Stimulated activated CD4-positive, alpha-beta T cell treated with anti-CD3 and anti-CD28 coated beads, Interleukin-12 subunit alpha, Interleukin-12 subunit beta, amount 100 ng/mL, for 24 hours (primary cell): ENCODE measurements at places on chromosomes 7 and 10.

DNA sequence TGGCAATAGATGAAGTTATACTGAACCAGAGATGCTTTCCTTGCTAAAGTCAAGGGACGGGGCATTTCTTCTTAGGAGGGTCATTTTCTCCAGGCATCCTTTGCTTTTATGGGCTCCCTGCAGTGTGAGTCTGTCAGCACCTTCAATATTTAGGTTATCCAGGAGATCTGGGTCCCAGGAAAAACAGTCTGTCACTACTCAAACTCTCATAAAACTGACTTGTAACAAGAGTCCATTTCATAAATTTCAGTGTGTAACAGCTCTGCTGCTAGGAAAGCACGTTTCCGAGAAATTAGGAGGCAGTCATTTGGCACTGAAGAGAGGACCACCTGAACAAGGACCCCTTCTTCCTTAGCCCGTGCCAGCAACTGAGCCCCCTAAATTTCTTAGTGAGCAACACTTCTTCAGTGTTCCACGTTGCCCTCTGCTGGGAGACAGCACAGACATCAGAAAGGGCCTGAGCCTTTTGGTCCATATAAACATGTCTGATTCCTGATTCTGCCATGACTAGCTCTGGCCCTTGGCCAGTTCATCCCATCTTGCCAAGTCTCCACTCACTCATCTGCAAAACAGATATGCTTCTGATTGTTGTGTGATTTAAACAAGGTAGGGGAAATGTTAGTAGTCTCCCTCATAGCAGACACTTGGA lies 7.2 kb downstream of the GCC1 start:
- no peak for DNase-seq

DNA sequence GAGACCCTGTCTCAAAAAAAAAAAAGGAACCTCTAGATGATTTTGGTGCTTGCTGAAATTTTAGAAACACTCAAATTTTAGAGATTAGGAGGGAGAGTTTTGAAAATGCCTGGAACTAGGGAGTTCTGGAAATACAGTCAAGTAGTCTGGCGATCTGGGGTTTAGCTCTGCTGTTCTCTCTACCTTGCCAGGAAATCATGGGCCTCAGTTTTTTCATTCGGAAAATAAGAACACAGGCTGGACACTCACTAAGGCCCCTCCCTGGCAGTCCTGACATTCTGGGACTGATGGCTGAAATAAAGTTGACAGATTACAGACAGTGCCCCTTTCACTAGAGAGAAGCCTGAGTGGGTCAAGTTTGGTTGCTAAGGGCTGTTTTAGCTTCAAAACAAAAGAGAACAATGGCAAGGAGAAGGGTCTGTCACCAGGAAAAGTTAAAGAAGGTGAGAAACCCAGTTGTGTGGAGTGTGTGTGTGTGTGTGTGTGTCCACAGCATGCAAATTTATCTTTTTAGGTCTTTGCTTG lies 25.0 kb upstream of the CALN1 start:
- DNase-seq, result no peak

DNA sequence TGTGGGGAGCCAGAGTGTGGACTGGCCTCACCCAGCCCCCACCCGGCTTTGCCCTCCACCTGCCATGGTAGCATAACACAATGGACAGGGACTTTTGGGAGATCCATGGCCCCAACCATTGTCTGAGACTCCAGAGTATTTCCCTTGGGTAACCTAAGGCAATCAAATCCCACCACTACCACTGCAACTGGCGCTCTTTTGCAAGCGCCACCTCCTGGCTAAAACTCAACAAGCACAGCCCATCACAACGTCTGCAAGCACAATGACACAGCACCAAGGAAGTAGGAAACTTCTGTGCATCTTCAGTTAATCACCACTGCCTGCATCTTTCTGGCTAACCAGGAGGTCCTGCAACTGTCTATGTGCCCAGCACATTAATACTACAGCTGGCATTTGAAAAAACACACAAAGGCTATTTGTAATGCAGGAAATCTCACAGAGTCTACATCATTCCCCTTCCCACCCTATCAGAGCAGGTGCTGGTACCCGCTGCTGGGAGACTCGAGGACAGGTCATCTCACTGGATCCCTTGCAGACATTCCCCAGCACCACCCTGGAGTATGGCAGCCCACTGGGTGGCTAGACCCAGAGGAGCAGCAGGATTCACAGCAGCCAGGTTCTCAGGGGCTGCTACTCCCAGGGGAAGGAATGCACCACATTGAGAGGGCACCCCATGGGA lies 27.7 kb downstream of the ANKRD26 start:
- DNase-seq, result no peak

DNA sequence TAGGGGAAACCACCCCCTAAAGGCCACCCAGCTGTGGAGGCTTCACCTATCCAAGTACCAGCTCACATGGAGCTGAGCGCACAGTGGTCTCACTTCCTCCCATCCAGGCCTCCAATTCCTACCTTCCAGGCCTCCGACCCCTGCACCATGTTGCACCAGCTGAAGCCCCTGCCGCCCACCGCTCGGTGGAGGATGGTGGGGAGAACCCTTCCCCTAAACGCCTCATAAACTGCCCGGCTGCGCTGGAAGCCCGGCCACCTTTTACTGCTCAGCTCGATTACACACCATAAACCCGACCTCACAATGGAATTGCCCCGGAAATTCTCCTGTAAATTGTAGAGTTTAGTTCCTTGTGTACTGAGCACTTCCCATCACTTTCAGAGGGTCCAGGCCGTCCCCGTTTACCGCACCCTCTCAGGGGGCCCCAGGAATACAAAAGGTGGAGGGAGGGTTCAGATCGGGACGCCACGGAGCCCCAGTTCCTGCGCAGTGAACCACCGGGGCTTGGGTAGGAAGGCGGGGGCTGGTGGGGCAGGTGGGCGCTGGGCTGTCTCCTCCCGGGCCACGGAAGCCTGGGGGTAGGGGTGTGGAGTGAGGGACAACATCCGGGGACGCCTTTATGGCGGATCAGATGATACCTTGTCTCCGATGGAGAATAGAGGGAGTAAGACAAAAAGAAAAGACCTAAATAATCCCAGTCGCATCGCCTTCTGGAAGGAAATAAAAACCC lies 1.4 kb upstream of the HOXA7 start:
- no peak for DNase-seq

DNA sequence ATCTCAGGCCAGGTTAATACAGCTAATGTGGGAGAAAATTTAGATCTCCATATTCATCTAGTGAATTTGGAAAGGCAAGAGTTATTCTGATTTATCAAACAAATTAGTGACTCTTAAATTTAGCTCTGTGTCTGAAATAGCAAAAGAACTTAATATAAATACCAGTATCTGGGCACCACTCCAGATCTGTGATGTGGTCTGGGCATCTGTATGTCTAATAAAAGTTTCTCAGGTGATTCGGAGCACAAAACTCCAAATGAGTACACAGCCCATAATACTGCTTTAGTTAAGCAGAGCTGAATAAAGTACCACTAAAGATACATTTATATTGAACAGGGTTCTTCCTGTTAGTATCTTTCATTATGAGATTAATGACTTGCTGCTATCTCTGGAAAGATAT lies 261.4 kb downstream of the BAMBI start:
- DNase-seq, result no peak

DNA sequence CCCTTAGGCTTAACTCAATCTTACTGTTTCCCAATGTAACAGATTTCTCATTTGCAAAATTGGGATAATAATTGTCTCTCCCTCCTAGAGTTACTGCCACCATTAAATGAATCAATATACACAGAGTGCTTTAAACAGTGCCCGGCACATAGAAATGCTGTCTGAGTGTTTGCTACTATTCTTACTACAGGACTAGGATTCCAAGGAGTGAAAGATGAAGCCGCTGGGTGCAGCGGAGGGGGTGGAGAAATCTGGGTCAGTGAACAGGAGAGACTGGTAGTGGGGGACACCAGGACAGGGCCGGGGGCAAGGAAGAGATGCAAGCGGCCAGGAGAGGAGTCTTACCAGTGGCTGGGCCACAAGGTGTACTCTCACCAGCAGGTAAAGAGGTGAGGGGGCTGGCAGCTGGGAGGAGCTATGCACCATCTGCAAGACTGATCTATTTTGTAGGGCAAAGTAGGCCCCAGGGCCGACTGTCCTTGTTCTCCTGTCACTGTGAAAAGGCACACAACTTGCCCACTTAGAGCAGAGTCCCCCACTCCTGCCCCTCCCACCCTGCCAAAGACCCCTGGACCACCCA lies 18.5 kb upstream of the PRRT4 start:
- DNase-seq, result no peak

- DNase-seq, result no peak
These were observed 90.3 kb upstream of the ZNF438 start for GRCh38 chr10:31121757-31122577.

DNA sequence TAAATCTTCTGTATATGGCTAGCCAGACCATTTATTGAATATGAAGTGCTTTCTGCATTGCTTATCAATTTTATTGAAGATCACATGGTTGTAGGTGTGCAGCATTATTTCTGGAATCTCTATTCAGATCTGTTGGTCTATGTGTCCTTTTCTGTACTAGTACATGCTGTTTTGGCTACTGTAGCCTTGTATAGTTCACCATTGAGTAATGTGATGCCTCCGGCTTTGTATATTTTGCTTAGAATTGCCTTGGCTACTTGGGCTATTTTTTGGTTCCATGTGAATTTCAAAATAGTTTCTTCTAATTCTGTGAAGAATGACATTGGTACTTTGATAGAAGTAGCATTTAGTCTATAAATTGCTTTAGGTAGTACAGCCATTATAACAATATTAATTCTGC lies 1187.2 kb downstream of the XPNPEP1 start:
- no peak for DNase-seq

DNA sequence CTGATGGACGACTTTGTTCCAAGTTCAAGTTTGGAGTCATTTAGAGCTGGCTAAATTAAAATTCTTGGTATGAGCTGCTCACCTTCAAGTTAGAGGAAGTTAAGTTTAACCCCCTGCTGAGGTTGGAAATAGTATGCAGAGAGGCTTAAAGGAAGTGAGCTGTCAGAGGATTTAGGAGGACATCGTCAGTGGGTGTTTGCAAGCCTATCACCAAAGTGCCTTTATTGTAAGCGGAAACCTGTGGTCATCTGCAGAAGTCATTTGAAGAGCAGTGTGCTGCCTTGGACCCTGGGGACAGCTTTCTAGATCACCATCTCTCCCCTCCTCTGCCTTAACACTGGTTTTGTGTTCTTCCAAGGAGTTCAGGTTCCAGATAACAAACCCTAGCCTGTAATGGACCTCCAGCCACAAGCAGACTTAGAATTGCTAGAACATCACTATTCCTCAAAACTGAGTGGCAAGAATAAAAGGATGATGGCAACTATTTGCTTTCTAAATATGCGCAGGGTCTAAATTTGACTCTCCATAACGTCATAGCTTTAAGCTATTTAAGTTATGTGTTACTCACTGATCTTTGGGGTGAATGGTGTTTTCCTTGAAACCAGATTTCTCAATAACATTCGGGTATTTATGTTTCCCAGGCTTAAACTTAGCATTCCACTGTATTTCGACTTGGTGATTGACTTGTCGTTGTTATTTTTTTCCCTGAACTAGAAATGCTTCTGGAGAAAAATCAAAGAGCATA lies 93.4 kb downstream of the SLC39A12 start:
- no peak for DNase-seq

DNA sequence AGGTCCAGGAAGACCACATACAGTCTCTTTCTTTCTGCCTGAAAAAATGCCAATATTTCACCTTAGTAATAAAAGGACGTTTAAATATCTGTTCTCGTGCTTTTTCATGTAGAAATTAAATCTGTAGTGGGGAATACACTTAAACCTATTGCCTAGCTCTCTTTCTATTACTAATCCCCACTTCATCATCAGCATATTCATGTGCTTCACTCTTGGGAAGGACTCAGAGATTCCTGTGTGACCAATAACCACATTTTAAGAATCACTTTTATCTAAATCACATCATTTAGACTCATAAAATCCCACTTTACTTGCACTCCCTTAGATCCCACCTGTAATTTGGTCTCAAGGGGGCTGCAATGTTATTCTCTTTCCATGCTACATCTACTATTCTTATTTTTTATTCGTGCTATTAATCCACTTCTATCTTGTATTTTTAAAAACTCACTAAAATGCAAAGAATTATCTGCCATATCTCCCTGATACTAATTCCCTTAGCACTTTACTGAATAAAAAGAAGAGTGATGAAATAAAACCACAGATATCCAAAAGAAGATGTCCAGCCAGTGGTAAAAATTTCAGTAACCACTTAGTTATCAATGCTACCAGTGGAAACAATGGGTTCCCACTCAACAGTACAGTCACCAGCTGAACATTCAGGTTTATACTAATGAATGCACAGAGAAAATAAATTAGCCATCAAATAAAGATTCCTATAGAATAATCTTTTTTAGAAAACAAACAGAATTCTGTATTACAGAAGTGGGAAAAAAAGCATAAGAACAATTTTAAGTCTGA lies 102.1 kb downstream of the PPP1R17 start:
- no peak for DNase-seq

DNA sequence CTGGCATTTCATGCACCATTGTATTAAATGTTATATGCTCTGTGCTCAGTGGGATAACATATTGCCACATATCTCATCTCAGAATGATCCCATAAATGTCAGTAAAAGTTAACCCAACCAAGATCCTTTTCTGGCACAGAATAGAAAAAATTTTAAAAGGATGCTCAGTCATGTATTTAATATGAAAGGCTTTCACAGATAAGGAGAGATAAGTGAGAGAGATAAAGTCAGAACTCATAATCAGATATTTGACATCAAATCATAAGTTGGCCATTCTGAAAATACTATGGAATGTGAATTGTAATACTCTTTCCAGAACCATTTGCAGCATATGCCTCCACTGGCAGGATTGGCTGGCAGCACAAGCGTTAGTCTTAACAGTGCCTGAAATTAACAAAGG lies 38.5 kb downstream of the PLEKHA8 start:
- no peak for DNase-seq

DNA sequence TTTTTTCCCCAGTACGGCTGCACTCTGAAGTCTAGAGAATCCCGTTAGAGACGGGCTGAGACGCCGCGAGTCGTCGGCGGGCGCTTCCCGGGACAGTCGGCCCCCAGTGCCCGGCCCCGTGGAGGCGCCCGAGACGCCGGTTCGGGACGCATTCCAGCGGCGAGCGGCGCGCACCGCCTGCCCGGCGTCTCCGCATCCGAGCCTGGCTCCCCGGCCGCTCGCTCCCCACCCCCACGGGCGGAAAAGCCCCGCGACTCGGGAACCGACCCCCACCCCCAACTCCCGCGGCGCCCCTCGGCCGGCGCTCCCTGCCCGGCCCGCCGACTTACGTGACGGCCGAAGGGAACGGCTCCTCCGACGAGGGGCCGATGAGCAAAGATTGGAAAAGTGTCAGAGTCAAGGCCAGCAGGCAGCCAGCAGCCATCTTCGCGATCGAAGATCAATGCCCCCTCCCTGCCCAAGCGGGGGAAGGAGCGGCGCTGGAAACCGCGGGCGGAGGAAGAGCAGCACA lies 486 bp downstream of the CACNA2D1 start:
- DNase-seq, result no peak

DNA sequence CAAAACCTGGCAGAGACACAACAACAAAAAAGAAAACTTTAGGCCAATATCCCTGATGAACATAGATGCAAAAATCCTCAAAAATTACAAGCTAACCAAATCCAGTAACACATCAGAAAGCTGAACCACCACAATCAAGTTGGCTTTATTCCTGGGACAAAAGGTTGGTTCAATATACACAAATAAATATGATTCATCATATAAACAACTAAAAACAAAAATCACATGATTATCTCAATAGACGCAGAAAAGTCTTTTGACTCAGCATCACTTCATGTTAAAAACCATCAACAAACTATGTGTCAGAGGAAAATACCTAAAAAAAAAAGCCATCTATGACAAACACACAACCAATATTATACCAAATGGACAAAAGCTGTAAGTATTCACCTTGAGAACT lies 283.5 kb downstream of the THSD7A start:
- DNase-seq, result no peak
